ENCODE measurements at places on chromosomes 11 and 22.

DNA sequence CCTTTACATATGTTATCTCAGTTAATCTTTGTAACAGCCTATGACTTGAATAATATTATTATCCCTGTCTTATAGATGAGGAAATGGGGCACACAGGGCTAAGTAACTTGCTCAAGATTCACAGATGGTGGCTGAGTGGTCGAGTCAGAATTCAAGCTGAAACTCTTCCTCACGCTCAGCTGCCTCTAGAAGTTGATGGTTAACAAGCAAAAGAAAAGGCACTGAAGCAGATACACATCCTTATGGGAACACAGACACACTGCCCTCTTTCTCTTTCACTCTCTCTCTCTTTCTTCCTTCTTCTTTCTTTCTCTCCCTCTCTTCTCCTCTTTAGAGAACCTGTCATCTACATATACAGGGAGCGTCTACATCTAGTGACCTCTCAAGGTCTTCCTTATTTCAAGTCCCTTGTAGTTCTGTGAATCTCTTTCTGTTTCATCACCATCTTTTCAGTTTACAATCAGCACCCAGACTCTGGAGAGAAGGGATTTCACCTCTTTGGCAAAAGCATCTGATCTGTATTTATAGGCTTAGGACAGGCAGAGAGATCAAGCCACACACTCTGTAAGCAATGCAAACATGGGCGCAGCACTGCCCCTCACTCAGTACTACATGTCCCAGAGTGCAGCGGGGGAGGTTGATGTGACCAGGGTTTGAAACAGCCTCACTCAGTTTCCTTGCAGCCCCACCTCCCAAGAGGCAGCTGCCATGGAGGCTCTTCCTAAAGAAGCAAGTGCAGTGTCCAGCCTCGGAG, 75.7 kb downstream of the GRAMD1B start:
- peak; percentile 72 for DNase-seq

DNA sequence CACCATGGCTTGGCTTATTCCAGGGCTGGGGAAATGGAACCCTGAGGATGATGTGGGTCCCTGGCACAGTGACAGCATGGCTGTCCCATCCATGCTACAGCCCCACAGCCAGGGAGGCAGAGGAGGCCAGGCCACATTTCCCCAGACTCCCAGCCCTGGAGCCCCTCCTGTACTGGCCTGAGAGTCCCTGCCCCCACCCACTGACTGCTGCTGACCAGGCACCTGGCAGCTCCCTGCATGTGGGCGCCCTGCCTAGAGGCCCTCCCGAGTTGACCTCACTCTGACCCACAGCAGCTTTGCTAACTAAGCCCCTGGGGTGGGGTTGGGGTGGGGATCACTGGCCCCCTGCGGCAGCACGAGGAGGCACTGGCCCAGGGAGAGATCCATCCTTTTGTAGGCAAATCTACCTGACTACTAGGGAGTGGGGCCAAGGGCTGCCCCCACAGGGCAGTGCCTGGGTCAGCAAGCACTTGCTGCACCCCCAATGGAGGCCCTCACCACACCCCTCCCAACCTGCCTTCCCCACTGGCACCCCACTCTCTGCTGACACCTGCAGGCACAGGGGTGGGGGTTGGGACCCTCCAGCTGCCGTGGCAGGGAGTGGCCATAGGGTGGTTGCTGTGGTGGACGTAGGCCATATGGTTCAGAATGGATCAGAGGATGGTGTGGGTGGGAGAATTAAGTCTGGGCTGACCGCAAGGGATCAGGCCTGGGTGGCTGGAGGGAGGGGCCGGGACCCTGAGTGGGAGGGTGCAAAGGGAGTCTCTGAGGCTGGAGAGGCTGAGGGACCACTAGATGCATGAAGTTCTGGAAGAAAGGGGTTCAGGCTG, 17.4 kb downstream of the ARVCF start:
- DNase-seq: no peak

GRCh38 chr11:75107187-75107586, 10.5 kb upstream of the OR2AT4 start:
- DNase-seq: no peak

GRCh38 chr22:25666308-25666707, 75.7 kb upstream of the MYO18B start:
- no peak for DNase-seq

GRCh38 chr22:26725012-26725676, 67.8 kb downstream of the MIAT start:
- DNase-seq: no peak

GRCh38 chr11:62542750-62543567, 3.6 kb downstream of the AHNAK start:
- DNase-seq: peak; percentile 90

- no peak for DNase-seq
Measured at GRCh38 chr11:92329646-92330045, 105.0 kb downstream of the FAT3 start.

DNA sequence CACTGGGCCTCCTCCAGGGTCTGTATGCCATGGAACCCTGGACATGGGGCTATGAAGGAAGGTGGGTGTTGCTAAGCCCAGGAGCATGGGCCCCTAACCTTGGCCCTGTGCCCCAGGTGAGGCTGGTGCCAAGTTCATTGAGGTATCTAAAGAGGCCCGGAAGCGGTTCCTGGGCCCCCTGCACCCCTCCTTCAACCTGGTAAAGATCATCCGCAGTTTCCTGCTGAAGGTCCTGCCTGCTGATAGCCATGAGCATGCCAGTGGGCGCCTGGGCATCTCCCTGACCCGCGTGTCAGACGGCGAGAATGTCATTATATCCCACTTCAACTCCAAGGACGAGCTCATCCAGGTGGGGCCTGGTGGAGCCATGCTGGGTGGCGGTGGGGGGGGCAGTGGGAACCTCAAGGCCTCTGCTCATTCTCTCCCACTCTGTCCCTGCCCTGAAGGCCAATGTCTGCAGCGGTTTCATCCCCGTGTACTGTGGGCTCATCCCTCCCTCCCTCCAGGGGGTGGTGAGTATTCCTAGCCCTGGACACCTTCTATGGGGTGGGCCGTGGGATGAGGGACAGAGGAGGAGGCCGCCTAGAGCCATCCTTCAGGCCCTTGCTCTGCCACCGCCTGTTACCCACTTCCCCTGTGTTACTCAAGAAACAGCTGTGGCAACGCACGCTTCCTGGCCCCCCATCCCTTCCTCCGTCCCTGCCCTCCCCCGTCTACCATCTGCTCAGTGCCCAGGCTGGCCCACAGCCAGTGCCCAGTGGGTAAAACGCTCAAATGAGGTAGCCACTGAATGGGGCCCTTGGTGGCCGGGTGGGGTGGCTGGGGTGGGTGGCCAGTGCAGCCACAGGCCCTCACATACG, 3.0 kb downstream of the PNPLA2 start:
- DNase-seq: no peak

- no peak for DNase-seq
Measured at GRCh38 chr11:27754035-27755017, 54.1 kb upstream of the BDNF start.

- DNase-seq: no peak
Measured at GRCh38 chr11:31689559-31689958, 121.6 kb downstream of the PAX6 start.

DNA sequence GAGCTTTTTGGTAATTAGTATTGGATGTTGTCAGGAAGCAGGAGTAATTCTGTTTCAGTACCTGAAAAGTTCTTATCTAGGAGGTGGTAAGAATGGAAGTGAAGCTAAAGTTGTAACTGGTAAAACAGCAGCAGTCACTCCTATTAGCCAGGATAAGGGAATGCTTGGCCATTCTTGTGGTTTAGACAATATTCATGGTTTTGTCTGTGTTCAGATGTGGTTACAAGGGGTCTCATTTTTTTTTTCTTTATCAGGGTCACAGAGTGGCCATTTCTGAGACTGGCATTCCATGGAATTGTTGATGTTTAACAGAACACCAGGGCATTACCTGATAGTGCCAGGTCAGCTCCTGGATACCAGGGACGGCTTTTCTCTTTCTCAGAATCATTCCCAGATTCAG, 23.8 kb downstream of the TAF1D start:
- no peak for DNase-seq

DNA sequence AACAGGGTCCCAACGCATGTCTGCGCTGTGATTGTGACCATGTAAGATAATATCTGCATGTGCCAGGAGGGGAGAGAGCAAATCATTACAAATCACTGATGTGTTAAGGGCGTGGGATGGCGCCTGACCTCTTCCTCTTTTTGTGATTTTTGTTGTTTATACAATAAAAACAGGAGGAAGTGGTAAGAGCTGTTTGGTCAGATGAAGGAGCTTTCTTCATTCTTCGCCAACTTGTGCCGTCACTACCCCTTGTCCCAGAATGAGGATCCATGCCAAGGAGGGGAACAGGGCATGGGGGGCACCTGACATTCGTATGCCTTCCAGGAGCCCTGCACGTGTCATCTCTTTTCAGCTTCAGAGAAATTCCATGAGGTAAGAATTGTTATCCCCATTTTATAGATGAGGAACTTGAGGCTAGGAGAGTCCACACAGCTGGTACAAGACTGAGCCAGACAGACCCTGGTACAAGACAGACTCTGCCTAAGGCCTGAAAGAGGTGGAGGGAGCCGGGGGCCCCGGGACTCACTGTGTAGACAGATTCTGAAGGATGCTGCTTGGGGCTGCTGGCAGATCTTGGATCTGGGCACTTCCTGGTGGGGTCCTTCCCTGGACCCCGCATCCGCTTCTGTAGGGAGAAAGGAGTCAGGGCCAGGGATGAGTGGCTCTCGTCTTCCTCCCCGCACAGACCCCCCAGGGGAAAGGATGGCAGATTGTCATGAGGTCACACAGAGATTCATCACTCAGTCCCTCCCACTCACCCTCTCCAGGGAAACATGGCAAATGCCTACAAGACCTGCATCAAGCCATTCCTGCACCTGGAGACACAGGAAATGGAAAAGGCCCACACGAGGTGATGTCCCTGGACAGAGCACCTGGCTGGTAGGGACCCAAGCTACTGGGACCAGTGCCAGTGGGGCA, 34.6 kb downstream of the NFAM1 start:
- DNase-seq: no peak

DNA sequence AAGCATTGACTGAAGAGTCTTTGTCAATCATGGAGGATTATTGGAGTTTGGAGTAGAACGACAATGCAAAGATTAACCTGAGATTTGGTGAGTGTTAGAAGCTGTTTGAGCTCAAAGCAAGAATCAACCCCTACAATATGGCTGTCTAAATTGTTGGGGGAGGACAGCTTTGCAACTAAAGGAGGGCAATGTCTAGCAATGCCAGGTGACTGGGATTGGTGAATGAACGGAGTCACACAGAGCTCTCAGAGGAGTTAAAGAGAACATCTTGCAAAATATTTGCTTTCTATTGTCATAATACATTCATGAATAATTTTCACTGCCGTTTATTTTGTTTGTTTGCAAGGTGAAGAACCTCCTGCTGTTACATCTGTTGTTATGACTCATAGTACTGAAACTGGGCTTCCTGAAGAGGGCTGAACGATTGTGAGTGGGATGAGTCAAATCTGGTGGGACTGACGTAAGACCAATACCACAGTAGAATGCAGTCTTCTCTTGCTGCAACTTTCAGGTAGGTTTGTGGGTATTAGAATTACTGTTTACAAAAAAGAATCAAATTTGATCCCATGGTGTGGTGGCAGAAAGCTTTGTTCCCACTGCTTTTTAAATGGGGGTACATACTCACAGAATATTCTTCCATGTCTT, 281.9 kb downstream of the CADM1 start:
- DNase-seq: no peak

- no peak for DNase-seq
Measured at GRCh38 chr11:102553835-102554282, 23.3 kb upstream of the MMP7 start.

DNA sequence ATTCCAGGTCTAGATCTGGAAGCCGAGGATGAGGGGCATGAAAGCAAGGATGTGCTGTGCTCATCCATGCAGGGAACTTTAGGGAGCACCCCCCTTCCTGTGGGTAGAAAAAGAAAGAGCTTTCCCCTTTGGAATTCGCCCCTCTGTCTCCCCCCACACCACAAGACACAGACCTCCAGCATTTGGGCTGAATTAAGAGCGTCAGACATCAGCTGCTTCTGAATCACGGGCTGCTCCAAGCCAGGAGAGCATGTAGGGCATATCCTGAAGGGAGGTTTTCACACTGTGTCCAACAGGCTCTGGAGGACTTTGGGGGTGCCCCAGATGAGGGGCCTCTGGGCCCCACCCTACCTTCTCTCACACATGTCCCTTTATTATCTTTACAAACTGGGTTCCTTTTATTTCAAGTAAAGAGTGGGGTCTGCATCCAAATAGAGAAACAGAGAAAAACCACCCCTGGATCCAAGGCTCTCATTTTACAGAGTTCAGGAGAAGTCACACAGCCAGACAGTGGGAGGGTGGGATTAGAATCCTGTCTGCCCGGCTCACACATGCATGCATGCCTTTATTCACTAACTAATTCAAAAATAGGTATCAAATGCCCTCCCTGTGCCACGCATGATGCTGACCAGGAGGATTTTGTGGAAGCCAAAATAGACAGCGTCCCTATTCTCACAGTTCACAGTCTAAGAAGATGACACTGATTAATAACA, 52.8 kb downstream of the LRRC32 start:
- no peak for DNase-seq

GRCh38 chr22:27250418-27250817, 551.1 kb downstream of the MN1 start:
- no peak for DNase-seq

GRCh38 chr11:46290598-46291309, 13.3 kb downstream of the CREB3L1 start:
- peak; percentile 83 for DNase-seq

- no peak for DNase-seq
Measured at GRCh38 chr22:40400159-40400558, 29.8 kb downstream of the SGSM3 start.

DNA sequence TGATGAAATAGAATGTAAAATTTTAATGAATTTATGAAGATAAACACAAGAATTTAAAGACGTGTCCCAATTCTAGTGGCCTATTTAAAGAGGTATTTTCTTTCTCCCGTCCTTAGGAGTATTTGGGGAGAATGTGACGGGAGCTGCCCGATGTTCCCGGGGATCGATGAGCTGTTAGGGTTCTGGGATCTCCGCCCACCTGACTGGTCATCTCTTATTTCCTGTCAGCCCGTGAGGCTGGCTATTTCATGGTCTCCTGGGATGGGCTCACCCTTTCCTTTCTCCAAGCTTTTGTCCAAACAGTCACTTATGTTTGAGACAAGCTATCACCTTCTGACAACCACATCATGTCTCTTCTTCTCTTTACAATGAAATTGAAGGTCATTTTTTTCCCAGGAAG, 16.9 kb upstream of the CLMP start:
- DNase-seq: no peak

DNA sequence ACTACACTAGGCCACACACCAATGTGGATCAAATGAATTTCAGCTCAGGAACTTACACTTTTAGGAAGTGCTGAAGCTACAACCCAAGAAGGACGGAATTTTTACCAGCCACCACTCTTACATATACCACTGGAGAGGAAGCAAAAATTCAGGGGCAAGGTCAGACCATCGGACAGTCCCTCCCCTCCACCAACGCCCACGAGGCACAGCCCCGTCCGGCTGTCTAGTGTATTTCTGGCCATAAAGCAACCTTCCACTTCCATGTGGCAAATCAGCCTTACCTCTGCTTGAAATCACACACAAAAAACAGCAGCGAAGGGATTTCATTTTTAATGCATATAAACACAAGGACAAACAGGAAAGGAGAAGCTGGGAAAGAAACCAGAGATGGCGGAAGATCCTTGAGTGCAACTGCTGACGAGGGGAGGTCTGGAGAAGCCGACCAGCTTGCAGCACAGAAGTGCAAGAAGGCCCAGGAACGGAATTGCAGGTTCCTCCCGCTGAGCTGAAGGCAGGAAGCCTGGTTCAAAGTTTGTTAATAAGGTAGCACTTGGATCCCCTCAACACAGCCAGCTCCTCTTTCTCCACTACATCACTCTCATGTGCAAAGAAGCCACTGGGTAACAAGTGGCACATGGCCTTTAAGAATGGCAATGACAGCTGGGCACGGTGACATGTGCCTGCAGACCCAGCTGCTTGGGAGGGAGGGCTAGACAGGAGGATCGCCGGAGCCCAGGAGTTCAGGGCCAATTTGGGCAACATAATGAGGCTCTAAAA, 71.5 kb downstream of the SHANK2 start:
- DNase-seq: no peak

Data from ecto neural progenitor cell (in vitro differentiated cells).